ENCODE measurements at places on chromosomes 1 and 21. TPM values are rescaled to one million over a fixed set of nuclear protein-coding genes. Genes with fewer than 3 reads are reported as not detected.

DNA sequence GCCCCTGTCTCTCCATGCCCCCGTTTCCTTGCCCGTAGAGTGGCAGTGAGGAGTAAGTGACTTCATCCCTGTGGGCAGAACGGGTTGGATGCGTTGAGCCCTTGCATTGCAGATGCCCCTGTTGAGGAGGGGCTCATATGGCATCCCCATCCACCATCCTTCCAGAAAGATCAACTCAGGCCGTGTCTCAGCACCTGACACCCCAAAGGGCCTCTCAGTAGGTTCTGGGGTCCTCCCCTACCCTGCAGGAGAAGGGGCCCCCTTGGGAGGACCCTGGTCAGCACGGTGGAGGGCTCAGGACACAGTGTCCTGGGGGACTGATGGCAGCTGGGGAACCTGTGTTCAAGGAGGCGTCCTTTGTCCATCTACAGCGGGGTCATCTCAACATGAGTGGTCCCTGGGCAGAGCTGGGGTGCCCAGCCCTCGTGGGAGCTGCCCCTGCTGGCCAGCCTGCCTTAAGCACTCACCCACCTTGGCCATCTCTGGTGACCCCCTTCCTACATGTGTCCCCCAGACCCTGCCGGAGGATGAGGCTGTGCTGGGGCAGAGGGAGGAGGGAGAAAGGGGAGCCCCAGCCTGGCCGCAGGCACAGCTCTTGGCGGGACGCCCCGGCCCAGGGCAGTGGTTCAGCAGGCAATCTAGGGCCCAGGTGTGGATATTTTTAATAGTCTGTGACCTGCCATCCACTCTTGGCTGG lies 48.2 kb upstream of the ACTRT2 start:
- DNase-seq, result no peak

DNA sequence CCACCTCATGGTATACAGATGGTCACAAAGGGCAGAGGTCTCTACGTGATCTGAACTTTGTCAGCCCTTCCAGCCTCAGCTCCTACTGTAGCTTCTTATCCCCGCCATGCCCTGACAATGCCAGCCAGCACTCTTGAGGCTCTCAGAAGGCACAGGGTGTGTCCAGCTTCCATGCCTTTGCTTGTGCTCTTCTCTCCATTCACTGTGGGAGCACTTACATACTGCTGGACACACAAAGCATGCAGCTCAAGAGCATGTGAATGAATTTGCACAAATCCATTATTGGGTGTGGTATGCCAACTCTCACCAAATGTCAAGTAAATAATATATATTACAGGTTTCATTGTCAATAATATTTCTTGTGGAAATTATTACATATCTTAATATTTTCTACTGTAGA lies 36.4 kb upstream of the MAP10 start:
- no peak for DNase-seq

FAM72D gene
- 4.0 TPM for total RNA-seq

GBP2 gene
- total RNA-seq, result 81.0 TPM

DIO1 gene
- not detected for total RNA-seq

All from colonic mucosa (tissue), 4 donors.